Vein endothelial cell (primary cell): ENCODE measurements at places on chromosomes 3 and 15. TPM values are rescaled to one million over a fixed set of nuclear protein-coding genes. Genes with fewer than 3 reads are reported as not detected.

The C3orf22 gene
- total RNA-seq: not detected in 2 replicates

The ACP3 gene
- not detected in 2 replicates for total RNA-seq

The ZBED2 gene
- not detected in 2 replicates for total RNA-seq

The GPR160 gene
- total RNA-seq: 5.6 and 7.7 TPM in 2 replicates

The GPR149 gene
- total RNA-seq: not detected in 2 replicates

The GP9 gene
- not detected in 2 replicates for total RNA-seq
